Stomach (tissue), 19 donors: ENCODE measurements at places on chromosomes 3 and 15. TPM values are rescaled to one million over a fixed set of nuclear protein-coding genes. Genes with fewer than 3 reads are reported as not detected.

DNA sequence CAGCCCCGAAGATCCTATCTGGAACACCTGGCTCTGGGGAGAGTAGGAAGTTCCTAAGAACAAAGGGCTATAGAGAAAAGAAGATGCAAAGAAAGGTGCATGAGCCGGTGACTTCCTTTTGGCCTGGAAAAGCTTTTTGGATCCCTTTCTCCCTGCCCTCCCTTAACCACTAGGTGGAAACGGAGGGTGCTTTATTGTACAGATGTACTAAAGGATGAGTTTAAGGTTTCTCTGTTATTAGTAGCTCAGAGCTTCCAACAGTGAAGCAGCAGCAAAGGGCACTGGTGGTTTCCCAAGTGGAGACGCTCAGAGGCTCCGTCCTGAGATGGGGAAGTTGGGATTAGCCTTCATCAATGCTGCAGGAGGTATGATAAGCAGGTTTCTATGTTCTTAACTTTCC lies 5.9 kb upstream of the ADGRG7 start:
- no peak overlapping the region for H3K27ac ChIP-seq
- no peaks in the 10 kb centered on the region for H3K36me3 ChIP-seq
- H3K27me3 ChIP-seq = no peaks in the 10 kb centered on the region
- no peaks in the 10 kb centered on the region for H3K4me1 ChIP-seq
- DNase-seq = no peak

DNA sequence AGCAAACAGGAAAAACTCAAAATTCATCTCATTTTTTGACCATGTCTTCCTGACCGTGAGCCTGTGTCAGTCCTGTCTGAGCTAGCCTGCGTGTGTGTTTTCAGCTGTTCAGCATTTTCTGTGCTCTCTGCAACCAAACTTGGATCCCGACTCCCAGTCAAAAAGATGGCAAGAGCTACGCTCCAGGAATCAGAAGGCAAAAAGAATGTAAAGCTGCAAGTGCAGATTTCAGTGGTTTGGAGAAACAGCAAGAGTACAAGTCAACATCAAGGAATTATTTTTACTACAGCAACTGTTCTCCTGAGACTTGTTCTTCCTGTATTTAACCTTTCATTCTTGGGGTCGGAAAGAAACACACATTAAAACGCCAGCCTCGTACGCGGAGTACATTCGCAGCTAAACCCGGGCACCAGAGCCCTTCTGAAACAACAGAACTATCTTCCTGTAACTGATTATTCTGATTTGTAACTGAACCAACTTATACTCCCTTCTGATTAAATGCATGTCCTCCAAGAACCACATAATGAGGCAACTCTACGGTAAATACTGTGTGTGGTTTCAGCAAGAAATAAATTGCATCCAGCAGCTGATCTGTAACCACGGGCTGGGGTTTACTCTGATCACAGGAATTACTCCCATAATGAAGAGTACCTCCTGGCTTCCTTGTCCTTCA lies 107.4 kb downstream of the LRIG1 start:
- peaks cover 22% of the 10 kb centered on the region for H3K4me1 ChIP-seq
- H3K36me3 ChIP-seq = peaks cover 77% of the 10 kb centered on the region
- peak overlapping the region; percentile 82 for H3K27ac ChIP-seq
- no peak for DNase-seq

DNA sequence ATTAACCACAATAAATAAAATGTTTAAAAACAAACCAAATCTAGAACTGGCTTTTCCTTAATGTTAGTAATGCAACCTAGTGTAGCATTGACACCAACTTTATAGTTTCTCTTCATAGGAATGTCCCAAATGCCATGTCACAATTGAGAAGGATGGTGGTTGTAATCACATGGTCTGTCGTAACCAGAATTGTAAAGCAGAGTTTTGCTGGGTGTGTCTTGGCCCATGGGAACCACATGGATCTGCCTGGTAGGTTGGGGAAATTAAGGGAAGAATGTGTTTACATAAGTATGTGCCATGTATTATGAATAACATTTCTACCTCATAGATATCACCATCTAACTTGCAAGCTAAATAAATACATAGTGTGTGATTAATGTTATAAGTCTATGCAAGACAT lies 84.4 kb upstream of the GOLGA6B start:
- DNase-seq = no peak
- no peak overlapping the region for H3K27ac ChIP-seq
- no peak overlapping the region for H3K4me3 ChIP-seq
- no peaks in the 10 kb centered on the region for H3K27me3 ChIP-seq
- no peaks in the 10 kb centered on the region for H3K4me1 ChIP-seq

Gene GOLGA8T
- total RNA-seq = not detected

Gene LRRC57
- total RNA-seq = 49.6 TPM

Gene CCK
- total RNA-seq = 68.3 TPM
